Hepatocyte (in vitro differentiated cells): ENCODE measurements at places on chromosomes 5 and 9.

GRCh38 chr5:157486861-157487260 lies 26.8 kb downstream of the NIPAL4 start:
- DNase-seq, result no peak

- peak; percentile 20 for DNase-seq
Measured at GRCh38 chr5:136330353-136331038, 34.8 kb downstream of the TRPC7 start.

DNA sequence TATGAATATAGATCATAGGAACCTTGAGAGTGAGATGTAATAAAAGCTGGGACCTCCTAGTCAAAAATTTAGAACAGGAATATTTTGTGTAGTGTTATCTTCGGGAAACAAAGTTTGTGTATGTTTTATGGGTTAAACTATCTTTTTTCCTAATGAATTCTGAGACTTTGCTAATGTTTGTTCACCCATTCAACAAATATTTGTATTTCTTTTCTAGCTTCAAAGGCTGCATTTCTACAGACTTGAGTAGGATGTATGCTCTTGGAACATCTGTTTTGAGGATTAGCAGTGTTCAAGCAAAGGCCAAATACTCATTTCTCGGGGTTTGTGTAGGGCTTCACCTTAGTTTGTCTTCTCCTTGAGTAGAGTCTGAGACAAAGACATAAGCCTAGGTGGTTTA lies 16.2 kb downstream of the NDUFS4 start:
- no peak for DNase-seq

GRCh38 chr9:27591672-27592071 lies 18.4 kb upstream of the C9orf72 start:
- DNase-seq, result no peak
